ENCODE measurements at places on chromosomes 11 and 22.
A peak's percentile ranks its signal among the peaks of the same experiment; 100 is the strongest.

GRCh38 chr11:27413218-27413617 lies 50.2 kb upstream of the CCDC34 start:
- no peak for DNase-seq

- DNase-seq = no peak
Observed at GRCh38 chr11:130737041-130737830, 179.0 kb downstream of the SNX19 start.

DNA sequence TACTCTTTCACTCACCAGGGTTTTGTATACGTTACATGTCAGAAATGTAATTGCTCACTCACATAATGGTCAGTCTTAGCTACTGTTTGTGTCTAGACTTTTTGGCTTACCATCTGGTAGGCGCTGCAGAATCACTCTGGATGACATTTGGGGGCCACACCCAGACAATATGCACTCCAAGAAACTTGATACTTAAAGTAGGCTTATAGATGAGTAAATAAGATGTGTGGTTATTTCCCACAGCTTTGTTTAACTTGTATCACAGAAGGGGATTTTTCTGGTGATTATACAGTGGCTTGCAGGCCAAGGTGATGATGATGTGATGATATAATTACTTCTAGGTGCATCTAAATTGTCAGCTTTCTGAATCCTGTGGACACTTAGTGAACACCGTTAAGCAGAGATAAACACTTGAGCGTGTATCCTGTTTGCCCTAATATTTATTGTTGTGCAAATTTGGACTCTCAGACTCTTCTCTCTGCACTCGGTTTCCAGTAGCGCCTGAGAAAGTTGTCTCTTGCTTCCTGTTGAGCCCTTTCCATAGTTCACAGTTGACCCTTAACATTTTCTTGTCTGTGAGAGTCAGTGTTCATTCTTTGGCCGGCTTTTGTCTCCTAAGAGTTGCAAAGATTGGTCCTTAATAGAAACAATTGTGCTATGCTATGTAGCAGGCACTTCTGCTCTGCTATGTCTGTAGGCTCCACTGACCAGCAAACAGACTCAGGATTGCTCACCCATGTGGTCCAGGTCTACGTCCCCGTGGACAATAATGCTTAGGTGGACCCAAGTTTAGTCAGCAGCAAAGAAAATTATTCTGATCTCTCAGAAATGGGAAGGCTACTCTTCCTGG lies 89.3 kb downstream of the PRR5L start:
- no peak for DNase-seq

- no peak for DNase-seq
Observed at GRCh38 chr22:50215297-50216054, 14.7 kb downstream of the SELENOO start.

DNA sequence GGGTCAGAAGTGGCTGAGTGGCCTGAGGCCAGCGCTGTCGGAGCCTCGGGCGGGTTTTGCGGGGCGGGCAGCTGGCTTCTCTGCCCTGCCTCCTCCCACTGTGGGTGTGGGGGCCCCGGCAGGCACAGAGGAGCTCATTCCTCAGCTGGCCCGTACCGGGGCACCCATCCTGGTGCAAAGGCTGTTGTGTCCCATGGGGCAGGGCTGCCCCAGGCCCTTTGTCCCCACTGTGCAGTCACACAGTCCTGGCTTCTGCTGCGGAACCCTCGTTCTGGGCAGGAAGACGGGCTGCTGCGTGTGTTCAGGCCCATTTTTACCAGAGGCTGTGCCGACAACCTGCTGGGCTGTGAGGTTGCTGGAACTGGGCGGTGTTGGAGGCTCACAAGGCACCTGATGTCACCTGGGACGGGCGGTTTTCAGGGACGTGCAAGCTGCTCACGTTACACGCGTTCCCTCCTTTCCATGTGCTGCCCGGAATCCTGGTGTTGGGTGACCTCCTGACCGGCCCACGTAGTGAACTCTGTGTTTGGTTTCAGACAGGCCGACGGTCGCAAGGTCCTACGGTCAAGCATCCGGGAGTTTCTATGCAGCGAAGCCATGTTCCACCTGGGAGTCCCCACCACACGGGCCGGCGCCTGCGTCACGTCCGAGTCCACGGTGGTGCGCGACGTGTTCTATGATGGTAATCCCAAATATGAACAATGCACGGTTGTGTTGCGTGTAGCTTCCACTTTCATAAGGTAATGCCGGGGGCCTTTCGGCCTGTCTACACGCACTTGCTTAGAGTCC lies 5.2 kb downstream of the SELENOO start:
- DNase-seq = no peak

DNA sequence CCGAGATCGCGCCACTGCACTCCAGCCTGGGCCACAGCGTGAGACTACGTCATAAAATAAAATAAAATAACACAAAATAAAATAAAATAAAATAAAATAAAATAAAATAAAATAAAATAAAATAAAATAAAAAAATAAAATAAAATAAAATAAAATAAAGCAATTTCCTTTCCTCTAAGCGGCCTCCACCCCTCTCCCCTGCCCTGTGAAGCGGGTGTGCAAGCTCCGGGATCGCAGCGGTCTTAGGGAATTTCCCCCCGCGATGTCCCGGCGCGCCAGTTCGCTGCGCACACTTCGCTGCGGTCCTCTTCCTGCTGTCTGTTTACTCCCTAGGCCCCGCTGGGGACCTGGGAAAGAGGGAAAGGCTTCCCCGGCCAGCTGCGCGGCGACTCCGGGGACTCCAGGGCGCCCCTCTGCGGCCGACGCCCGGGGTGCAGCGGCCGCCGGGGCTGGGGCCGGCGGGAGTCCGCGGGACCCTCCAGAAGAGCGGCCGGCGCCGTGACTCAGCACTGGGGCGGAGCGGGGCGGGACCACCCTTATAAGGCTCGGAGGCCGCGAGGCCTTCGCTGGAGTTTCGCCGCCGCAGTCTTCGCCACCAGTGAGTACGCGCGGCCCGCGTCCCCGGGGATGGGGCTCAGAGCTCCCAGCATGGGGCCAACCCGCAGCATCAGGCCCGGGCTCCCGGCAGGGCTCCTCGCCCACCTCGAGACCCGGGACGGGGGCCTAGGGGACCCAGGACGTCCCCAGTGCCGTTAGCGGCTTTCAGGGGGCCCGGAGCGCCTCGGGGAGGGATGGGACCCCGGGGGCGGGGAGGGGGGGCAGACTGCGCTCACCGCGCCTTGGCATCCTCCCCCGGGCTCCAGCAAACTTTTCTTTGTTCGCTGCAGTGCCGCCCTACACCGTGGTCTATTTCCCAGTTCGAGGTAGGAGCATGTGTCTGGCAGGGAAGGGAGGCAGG lies at the start of gene GSTP1:
TSS of gene GSTP1 (plus strand) at position 566 of the 958 bp plus-strand sequence. CDS start at position 598, 32 bp downstream.
- DNase-seq = peak; percentile 92

All from left colon (tissue), 2 donors.